ENCODE measurements at places on chromosomes 13 and 19.

GRCh38 chr13:111341886-111342285 is 21.4 kb downstream of the TEX29 start:
- no peak for DNase-seq

GRCh38 chr13:31786011-31786410 is 46.7 kb downstream of the RXFP2 start:
- DNase-seq, result no peak

GRCh38 chr13:112103961-112104880 is 37.3 kb downstream of the SOX1 start:
- no peak for DNase-seq

DNA sequence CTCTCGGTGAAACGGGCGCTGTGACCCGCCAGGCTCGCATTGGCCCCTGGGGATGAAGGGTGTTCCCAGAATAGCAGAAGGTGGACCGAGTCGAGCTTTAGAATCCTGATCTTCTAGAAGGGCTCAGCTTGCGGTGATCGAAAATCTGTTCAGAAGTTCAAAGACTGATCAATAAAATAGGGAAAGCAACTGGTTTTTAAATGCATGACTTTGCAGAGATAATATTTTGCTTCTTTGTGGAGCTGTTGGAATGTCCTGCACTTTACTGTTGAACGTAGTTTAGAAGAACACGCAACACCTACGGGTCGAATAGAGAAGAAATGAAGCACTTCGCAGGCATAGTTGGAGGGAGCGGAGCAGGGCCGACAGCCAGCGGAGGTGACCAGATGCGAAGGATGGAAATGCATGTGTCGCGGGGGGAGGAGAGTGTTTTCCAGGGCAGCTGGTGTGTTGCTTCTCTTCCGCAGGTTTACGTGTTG is 766 bp downstream of the CEBPG start:
- DNase-seq, result no peak

DNA sequence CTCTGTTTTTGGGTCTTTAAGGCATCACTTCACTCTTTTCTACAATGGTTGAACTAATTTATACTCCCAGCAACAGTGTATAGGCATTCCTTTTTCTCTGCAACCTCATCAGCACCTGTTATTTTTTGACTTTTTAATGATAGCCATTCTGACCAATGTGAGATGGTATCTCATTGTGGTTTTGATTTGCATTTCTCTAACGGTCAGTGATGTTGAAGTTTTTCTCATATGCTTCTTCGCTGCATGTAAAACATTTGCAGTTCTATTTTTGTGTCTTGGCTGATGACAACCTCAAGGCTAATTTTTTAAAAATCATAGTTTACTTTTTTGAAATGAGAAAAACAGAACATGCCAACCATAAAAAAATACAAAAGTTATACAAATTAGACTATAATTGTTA is 258.2 kb upstream of the EDNRB start:
- no peak for DNase-seq

All from CD4-positive, alpha-beta T cell treated with Interleukin-10 for 1 hour (primary cell).